ENCODE measurements at places on chromosomes 1 and 21.
A peak's percentile ranks its signal among the peaks of the same experiment; 100 is the strongest.

DNA sequence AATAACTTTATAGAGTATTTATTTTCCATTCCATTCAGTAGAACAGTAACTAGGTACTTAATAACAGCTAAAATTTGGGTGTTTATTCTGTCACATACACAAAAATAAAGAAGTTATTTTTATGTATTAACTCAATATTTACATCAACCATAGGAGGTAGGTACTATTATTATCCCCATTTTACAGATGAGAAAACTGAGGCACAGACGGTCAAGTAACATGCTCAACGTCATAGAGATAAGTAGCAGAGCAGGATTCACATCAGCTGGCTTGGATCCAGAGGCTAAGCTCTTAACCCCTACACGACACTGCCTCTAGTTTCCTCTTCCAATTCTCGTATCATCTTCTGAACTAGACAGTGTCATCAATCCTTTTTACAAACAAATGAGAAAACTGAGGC, 9.3 kb downstream of the ZBTB21 start:
- no peak for DNase-seq

- DNase-seq, result no peak
Measured at GRCh38 chr1:233224311-233224710, 71.2 kb downstream of the PCNX2 start.

DNA sequence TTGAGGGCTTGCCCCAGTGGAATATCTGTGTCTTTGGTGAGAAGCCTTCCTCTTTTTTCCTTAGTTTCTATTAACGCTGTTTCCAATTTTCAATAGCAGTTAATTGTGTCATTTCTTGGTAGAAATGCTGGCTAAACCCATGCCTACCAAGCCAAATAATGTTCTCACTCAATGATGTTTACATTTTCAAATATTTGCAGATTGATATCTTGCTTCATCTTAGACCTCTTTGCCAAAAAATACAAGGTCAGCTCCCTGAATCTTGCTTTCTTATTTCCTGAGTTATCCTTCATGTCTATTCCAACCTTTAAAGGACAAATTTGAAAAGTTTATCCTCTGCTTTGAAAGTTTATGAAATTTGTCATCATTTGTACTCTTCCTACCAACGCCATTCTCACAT, 5.1 kb downstream of the KCNJ15 start:
- DNase-seq, result no peak

DNA sequence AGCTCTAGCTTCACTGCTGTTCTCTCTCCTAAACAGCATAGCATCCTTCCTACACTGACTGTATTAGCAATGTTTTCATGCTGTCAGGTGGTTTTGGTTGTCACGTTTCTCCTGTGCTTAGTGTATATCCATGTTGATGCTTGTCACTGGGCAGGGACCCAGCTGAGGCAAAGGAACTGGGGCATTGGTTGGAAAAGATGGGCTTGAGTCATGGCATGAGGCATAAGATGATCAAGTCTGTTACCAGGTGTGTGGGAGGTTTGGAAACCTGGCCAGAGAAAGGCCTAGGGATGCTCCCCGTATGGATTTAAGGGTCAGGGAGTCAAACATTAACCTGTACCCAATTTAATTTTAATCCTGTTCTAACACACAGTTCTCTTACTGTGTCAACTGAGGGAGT, 69.6 kb downstream of the OSBPL9 start:
- no peak for DNase-seq

DNA sequence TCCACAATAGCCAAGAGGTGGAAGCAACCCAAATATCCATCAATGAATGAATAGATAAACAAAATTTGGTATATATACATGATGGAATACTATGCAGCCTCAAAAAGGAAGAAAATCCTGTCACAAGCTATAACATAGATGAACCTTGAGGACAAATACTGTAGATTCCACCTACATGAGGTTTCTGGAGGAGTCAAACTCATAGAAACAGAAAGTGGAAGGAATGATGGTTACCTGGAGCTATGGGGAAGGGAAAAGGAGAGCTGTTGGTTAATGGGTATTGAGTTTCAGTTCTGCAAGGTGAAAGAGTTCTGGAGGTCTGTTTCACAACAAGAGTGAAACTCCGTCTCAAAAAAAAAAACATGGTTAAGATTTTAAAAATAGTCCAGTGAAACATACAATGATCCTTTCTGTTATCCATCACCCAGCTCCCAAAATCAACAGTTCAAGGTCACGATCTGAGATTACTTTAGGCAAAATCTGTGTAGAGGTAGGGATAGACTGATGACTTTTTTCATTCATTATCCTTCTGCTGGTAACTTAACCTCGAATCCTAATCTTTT, 80.8 kb upstream of the HNRNPU start:
- DNase-seq, result no peak

GRCh38 chr1:59162665-59163064, 134.2 kb upstream of the FGGY start:
- DNase-seq, result no peak

GRCh38 chr1:145961425-145962156, 2.8 kb downstream of the ANKRD34A start:
- DNase-seq, result no peak

DNA sequence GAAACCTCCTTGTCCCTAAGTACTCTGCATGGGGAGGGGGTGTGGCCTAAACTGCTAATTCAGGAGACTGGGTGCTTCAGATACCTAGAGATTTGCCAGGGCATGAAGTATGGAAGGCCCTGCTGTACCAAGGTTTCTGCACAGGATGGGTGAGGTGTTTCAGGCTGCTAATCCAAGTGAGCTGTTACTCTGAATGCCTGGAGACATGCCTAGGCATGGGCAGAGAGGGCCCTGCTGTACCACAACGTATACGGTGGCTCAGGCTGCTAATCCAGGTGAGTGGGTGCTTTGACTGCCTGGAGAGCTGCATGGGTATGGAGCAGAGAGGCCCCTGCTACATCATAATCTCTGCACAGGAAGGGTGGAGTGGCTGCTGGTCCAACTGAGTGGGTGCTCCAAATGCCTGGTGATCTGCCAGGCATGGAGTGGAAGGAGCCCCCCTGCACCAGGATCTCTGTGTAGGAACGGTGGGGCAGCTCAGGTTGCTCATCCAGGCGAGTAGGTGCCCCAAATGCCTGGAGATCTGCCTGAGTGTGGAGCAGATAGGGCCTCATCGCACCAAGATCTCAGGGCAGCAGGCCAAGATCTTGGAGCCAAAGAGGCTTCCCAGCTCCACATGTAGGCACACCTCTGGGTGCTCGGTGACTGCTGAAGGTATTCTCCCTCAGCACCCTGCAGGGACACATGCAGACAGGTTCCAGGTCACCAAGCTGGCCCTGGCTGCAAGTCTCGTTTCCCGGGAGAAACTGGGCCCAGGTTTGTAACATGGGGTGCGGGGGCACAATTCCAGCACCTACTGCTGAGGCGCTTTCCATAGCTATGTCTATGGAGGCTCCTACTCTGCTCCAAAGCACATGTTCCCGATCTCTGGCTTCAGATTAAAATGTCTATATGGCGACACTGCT, 252.5 kb upstream of the PLXNA2 start:
- DNase-seq, result no peak

- DNase-seq, result peak; percentile 3
Measured at GRCh38 chr1:25837262-25837875, 17.6 kb downstream of the MTFR1L start.

DNA sequence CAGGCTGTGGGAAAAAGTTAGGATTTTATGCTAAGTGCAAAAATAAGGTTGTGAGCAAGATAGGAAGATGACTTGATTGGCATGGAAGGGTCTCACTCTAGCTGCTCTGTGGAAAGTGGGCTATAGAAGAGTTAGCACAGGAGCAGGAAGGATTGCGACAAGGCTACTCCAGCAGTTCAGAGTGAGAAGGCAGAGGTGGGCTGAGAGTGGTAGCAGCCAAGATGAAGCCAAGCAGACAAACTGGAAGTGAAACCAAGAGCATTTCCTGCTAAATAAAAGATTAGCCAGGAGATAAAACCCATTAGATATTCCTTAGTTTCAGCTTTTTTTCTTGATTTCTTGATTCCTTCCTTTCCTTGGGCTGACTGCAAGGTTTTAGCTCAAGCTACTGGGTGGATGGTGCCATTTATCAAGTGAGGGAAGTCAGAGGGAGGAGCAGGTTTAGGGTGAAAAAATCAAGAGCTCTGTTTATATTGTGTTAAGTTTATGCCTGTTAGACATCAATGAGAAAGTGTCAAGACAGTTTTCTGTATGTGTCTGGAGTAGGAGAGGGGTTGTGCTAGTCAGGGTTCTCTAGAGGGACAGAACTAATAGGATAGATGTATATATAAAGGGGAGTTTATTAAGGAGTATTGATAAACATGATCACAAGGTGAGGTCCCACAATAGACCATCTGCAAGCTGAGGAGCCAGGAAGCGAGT, 33.1 kb upstream of the ZNF644 start:
- no peak for DNase-seq

GRCh38 chr1:83970802-83971201, 28.1 kb downstream of the TTLL7 start:
- DNase-seq, result no peak

- no peak for DNase-seq
Measured at GRCh38 chr21:16323596-16323995, 593.8 kb downstream of the USP25 start.

- DNase-seq, result no peak
Measured at GRCh38 chr1:79760531-79760930, 754.0 kb upstream of the ADGRL4 start.

DNA sequence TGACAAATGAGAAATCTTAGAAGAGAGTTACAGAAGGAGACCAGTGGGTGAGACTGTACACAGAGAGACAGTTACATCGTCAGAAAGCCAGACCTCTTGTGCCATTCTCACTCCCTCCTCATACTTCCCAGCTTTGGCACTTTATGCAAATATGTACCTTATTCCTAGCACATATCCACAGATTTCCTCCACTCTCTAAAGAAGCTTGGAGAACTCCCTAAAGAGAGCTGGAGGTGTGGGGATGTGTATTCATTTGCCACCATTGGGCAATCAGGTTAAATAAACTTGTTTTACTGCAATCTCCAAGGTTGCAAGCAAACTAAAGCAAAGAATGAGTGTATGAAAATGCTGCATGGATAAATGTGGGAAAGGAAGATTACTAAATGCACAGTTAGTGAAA, 380.9 kb upstream of the PRMT6 start:
- no peak for DNase-seq

GRCh38 chr1:61424382-61424781, 300.6 kb downstream of the TM2D1 start:
- no peak for DNase-seq

DNA sequence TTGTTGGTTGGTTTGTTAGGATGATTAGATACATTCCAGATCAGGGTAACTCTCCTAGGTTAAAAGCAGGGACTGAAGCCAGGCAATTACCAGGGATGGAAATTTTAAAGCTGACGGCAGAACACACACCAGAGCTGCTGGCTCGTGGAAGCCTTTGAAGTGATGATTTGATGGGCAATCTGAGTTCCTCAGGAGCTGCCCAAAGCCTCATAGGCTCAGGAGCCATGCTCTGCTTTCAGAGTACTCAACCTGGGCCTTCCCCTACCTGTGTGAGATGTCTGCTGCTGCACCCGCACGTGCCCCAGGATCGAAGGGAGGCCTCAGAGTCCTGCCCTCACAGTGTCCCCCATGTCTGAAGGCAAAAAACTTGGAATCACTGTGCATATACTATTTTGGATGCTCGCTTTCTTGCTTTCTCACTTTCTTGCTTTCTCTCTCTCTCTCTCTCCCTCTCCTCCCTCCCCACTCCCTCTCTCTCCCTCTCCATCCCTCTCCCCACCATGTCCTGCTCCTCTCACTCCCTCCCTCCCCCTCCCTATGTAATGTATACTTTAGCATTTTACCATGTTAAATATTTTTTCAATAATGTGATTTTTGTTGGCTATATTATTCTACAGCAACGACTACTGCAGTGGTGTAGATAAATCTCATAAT, 18.0 kb downstream of the MGST3 start:
- DNase-seq, result no peak

DNA sequence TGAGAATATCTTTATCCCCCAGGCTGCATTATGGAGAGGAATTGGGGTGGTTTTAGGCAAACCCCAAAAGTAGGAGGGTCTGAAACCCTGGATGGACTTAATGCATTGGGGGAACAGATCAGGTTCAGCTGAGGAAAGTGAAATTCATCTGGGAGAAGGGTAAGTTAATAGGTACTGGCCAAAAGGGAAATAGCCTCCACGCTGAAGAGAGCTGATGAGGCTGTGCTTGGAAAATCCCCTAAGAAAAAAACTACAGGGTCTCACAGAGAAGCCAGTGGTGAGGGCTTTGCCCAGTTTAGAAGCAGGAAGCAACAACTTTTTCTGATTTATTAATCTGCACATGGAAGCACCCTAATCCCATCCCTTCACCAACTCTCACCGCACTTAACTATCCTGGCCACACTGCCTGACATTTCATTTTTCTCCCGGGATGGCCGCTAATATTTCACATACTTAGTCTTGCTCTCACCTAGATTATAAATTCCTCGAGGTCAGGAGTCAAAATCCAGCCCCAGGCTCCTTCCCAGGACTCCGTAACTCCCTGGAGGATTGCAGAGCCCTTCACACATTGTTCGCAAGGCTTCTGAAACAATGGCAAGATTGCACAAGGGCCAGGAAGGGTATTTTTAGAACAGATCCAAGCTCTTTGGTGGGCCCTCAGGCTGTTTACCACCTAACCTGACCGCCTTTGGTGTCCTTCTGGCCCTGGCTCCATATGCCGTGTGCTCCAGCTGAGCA, 60.9 kb upstream of the TARBP1 start:
- no peak for DNase-seq

DNA sequence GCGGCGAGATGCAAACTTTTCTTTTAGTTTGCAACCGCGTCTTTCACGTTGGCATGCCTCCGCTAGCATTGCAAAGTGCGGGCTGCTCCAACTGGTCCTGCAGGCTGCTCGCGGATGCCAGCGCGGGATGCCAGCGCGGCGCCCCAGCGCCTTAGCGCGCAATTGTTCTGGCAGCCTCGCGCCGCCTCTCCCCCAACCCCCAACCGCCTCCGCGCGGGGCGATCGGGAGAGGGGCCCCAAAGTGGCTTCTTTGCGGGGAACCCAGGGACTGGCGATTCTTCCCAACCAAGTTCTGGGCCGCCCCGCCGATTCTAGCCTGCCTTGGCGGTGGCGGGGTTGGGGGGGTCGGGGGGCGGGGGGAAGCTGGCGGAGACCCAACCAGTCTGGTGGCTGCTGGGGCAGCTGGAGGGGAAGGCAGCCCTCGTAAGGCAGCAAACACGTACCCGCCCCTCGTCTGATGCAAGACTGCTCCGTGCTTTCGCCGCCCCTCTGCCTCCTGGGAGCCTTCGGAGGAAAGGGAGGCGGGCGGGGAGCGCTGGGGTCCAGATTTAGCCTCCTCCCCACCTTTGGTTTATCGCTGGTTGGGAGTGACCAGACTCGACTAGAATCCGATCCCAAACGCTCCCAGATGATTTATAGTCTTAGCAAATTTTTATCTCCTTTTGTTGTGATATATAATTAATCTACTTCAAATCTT, 756 bp downstream of the PHGDH start:
- DNase-seq, result peak; percentile 82

DNA sequence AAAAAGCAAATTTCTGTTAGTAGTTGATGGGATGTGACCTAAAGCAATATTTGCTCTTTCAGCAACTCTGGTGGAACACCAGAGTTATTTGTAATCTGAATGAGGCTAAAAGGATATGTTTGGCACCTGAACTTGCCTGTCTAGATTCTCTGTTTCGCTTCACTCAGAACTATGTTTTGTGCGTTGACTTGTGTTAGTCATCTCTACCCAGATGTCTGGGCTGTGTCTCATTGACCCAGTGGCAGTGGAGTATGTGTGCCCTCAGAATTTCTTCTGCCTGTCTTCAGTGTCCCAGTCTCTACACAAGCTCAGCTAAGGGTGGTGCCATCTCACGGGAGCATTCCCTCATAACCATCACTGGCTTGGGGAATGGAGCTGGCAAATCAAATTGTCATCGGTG, 13.9 kb downstream of the KCNK1 start:
- DNase-seq, result no peak

GRCh38 chr1:1298861-1299685, 8.7 kb downstream of the ACAP3 start:
- DNase-seq, result no peak
